ENCODE measurements at places on chromosomes 7 and 10. TPM values are rescaled to one million over a fixed set of nuclear protein-coding genes. Genes with fewer than 3 reads are reported as not detected.

Gene ENTPD1
- total RNA-seq, result 27.3 TPM

DNA sequence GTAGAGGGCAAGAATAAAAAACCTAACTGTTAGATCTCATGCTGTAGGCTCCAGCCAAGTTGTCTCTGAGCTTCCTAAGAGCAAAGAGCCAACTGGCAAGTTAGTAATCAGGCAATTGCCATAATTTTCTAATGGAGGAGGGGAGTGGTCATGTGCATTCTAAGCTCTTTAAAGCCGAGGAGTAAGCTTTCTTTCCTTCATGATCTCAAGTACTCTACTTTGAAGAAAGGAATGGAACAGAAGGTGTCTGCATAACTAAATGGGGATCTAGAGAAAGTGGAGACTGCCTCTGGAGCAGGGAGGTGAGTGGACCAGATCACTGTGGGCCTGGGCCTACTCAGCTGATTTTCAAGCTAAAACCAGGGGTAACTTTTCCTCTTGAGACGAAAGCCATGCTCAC lies 37.7 kb upstream of the TOMM7 start:
- no peak for DNase-seq
- H3K4me1 ChIP-seq, result peaks cover 76% of the 10 kb centered on the region
- H3K27ac ChIP-seq, result peak overlapping the region; percentile 98

Gene GNGT1
- total RNA-seq, result not detected

Gene NCOA4
- 151 TPM for total RNA-seq

Gene DNAJC1
- total RNA-seq, result 70.6 TPM

Gene TMEM229A
- total RNA-seq, result not detected

Gene WIPF3
- total RNA-seq, result 10.4 TPM

Gene MLLT10
- total RNA-seq, result 23.5 TPM

GRCh38 chr7:40231796-40232195 lies 97.0 kb downstream of the SUGCT start:
- H3K27me3 ChIP-seq, result no peaks in the 10 kb centered on the region
- H3K4me1 ChIP-seq, result peaks cover 9% of the 10 kb centered on the region
- no peak overlapping the region for H3K4me3 ChIP-seq

DNA sequence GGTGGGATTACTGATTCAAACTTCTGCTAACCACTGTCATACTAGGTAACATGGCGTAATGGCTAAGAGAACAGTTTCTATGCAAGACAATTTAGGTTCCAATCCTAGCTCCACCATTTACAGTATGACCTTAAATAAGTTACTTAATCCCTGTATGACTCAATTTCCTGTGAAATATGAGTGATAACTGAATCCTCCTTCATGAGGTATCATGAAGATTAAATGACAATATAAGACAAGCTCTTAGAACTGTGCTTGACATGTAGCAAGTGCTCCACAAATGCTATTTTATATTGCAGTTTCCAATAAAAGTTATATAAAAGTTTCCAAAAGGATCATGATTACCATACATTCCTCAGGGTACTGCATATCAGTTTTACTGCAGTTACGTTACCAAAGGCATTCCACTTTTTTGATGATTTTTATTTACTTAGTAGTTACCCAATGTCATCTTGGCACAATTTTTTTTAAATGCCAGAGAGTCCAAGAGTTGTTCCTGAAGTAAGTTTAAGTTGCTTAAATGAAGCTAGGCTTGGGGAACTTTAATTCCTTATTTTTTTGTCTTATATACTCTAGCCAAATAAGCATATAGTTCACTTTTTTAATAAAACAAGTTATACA lies 7.1 kb downstream of the DOCK4 start:
- H3K4me1 ChIP-seq, result peaks cover 10% of the 10 kb centered on the region
- DNase-seq, result no peak
- H3K36me3 ChIP-seq, result no peaks in the 10 kb centered on the region
- H3K27me3 ChIP-seq, result no peaks in the 10 kb centered on the region
- no peak overlapping the region for H3K27ac ChIP-seq

Gene CALHM1
- total RNA-seq, result not detected

GRCh38 chr7:68529221-68529620 lies 1069.1 kb upstream of the AUTS2 start:
- no peaks in the 10 kb centered on the region for H3K27me3 ChIP-seq
- no peak for DNase-seq
- no peak overlapping the region for H3K27ac ChIP-seq
- H3K36me3 ChIP-seq, result no peaks in the 10 kb centered on the region
- no peak overlapping the region for H3K4me3 ChIP-seq

- H3K36me3 ChIP-seq, result no peaks in the 10 kb centered on the region
- no peaks in the 10 kb centered on the region for H3K4me1 ChIP-seq
- H3K27ac ChIP-seq, result no peak overlapping the region
Observed at GRCh38 chr7:68963552-68963951, 634.7 kb upstream of the AUTS2 start.

GRCh38 chr7:116576350-116577319 lies 51.8 kb downstream of the CAV1 start:
- no peaks in the 10 kb centered on the region for H3K27me3 ChIP-seq
- H3K4me3 ChIP-seq, result no peak overlapping the region
- H3K36me3 ChIP-seq, result no peaks in the 10 kb centered on the region
- peak overlapping the region; percentile 49 for H3K27ac ChIP-seq

Gene TMEM270
- not detected for total RNA-seq
